ENCODE measurements at places on chromosomes 13 and 19. TPM values are rescaled to one million over a fixed set of nuclear protein-coding genes. Genes with fewer than 3 reads are reported as not detected.

ZNF763 gene
- total RNA-seq = 5.7 TPM

GRCh38 chr19:49637821-49638738, 1.9 kb downstream of the RRAS start:
- peak overlapping the region; percentile 94 for H3K27ac ChIP-seq
- H3K4me3 ChIP-seq = peak overlapping the region; percentile 95
- DNase-seq = peak; percentile 91
- H3K27me3 ChIP-seq = no peaks in the 10 kb centered on the region

DNA sequence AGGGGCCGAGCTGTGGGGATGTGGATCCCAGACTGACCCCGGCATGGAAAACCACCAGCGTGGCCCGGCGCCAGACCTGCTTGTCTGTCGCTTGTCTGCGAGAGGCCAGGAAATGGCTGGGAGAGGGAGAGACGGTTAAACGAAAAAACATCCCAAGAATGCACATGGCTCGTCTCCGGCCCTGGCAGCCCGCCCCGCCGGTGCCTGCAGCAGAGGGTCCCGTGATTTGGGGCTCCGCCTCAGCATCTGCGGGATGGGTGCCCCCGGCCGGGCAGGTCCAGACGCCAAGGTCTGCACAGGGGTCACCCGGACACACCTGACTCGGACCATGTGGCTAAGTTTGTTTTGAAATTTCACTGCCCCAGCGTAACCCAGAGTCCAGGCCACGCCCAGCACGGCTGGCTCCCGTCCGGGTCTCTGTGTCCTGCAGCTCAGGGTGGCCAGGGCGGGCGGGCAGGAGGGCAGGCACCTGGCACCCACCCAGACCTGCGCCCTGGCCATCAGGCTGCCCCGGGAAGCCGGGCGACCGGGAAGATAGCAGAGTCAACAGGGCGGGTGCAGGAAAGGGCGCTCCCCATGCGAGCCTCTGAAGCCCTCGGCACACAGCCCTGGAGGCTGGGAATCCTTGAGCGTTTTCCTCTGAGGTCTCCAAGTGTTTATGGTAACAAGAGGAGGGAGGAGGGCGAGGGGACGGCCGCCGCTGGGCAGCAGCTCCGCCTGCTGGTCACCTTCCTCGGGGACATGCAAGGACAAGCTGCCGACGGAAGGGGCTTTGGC, 103.2 kb downstream of the GADD45B start:
- H3K36me3 ChIP-seq = no peaks in the 10 kb centered on the region
- H3K27ac ChIP-seq = peak overlapping the region; percentile 58
- peaks cover 38% of the 10 kb centered on the region for H3K4me1 ChIP-seq
- H3K27me3 ChIP-seq = peaks cover 8% of the 10 kb centered on the region
- peak; percentile 88 for DNase-seq
- H3K4me3 ChIP-seq = peak overlapping the region; percentile 33

GRCh38 chr19:823565-824121, 1.9 kb upstream of the PLPPR3 start:
- no peak for DNase-seq
- H3K4me1 ChIP-seq = peaks cover 69% of the 10 kb centered on the region
- no peak overlapping the region for H3K4me3 ChIP-seq
- H3K27me3 ChIP-seq = peaks cover 18% of the 10 kb centered on the region

- DNase-seq = no peak
- no peaks in the 10 kb centered on the region for H3K36me3 ChIP-seq
- no peak overlapping the region for H3K4me3 ChIP-seq
- no peak overlapping the region for H3K27ac ChIP-seq
Measured at GRCh38 chr19:3065675-3066357, 3.5 kb upstream of the TLE5 start.
